Endothelial cell of umbilical vein (primary cell): ENCODE measurements at places on chromosomes 5 and 9. TPM values are rescaled to one million over a fixed set of nuclear protein-coding genes. Genes with fewer than 3 reads are reported as not detected.
A peak's percentile ranks its signal among the peaks of the same experiment; 100 is the strongest.

The PCDHGA9 gene
- total RNA-seq: 3.5 and 3.9 TPM in 2 replicates

The ANKDD1B gene
- total RNA-seq: 0.65 and 0.71 TPM in 2 replicates

GRCh38 chr9:112315331-112316257 lies 17.8 kb downstream of the PTBP3 start:
- peak; percentile 40 for DNase-seq
- H3K4me3 ChIP-seq: no peak overlapping the region
- peaks cover 17% of the 10 kb centered on the region for H3K4me1 ChIP-seq

DNA sequence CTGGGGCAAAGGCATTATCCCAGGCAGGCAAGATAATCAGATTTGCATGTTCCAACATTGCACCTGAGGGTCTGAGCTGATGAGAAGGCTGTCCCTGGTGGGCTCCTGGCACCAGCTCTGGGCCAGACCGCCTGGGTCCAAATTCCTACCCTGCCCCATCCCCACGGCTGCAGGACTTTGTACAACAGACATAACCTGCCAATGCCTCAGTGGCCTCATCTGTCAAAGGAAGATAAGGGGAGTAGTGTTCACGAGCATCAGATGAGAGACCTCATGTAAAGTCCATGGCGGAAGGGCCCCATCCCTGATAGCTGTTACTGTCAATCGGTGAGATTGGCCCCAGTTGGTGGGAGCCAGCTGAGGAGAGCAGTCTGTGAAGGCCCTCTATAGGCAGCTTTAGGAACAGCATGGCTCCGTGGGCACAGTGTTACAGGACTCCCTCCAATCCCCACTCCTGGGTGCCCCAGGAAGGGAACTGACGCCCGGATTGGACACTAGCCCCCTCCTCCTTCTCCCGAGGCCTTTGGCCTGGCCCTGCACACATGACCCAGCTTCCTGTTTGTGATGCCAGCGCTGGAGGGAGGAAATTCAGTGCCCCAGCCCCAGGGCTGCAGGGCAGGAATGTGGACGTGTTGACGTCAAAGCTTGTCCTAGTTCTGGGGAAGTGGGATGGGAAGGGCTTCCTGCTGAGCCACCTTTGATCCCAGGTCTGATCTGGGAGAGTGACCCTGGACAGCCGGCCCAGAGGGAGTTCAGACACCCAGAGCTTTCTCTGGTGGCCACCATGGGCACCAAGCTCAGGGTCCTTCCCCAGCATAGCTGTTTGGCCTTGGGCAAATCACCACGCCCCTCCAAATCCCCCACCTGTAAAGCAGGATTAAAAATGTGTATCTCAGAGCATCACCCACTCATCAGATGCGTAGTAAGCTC lies 56.2 kb downstream of the DUSP1 start:
- peak overlapping the region; percentile 81 for H3K27ac ChIP-seq
- peak; percentile 74 for DNase-seq
- no peaks in the 10 kb centered on the region for H3K27me3 ChIP-seq
- no peaks in the 10 kb centered on the region for H3K36me3 ChIP-seq
- H3K4me1 ChIP-seq: peaks cover 20% of the 10 kb centered on the region

GRCh38 chr5:137842296-137842695 lies 25.4 kb upstream of the MYOT start:
- no peak for DNase-seq
- no peaks in the 10 kb centered on the region for H3K36me3 ChIP-seq
- H3K4me3 ChIP-seq: no peak overlapping the region
- H3K27me3 ChIP-seq: no peaks in the 10 kb centered on the region
- no peaks in the 10 kb centered on the region for H3K4me1 ChIP-seq

- H3K27ac ChIP-seq: no peak overlapping the region
- no peak for DNase-seq
- no peaks in the 10 kb centered on the region for H3K4me1 ChIP-seq
- no peaks in the 10 kb centered on the region for H3K27me3 ChIP-seq
Observed at GRCh38 chr5:177334781-177335700, 16.4 kb downstream of the LMAN2 start.

DNA sequence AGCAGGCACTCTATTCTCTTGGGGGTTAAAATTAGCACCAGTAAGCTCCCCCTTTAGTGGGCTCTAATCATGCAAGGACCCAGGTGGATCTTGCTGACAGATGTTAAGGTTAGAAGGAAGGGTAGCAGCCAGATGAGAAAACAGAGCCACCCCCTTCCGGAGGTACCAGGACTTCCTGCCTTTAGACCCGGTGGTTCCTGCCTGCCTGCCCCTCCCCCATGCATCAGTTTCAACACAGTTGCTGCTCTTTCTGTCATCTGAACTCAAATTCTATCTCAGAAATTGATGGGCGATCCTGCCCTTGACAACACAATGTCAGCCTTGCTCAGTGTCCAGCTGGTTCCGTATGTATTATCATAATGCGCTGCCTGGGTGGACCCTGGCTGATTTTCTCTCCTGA lies 287.3 kb downstream of the EBF1 start:
- peak overlapping the region; percentile 17 for H3K27ac ChIP-seq
- H3K27me3 ChIP-seq: no peaks in the 10 kb centered on the region
- no peaks in the 10 kb centered on the region for H3K36me3 ChIP-seq
- no peak overlapping the region for H3K4me3 ChIP-seq

DNA sequence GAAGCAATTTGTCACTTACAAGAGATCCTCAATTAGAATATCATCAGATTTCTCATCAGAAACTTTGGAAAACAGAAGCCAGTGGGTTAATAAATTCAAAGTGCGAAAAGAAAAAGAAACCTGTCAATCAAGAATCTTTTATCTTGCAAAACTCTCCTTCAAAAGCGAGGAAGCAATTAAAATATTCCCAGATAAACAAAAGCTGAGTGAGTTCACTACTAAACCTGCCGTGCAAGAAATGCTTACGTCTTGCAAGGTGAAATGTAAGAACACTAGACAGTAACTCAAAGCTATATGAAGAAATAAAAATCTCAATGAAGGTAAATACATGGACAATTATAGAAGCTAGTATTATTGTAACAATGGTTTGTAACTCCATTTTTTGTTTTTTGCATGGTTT lies 62.8 kb upstream of the IL33 start:
- no peaks in the 10 kb centered on the region for H3K27me3 ChIP-seq
- H3K4me1 ChIP-seq: peaks cover 23% of the 10 kb centered on the region
- H3K27ac ChIP-seq: peak overlapping the region; percentile 53
- DNase-seq: no peak
- H3K4me3 ChIP-seq: no peak overlapping the region
